Stimulated activated CD4-positive, alpha-beta T cell treated with anti-CD3 and anti-CD28 coated beads, Interleukin-1b, Interleukin-23, amount 100 ng/mL, for 24 hours (primary cell): ENCODE measurements at places on chromosomes 16 and 17.

GRCh38 chr16:85270374-85270773 is 158.1 kb upstream of the CIBAR2 start:
- DNase-seq, result no peak

GRCh38 chr16:86794216-86794864 is 216.0 kb downstream of the FOXL1 start:
- DNase-seq, result no peak

DNA sequence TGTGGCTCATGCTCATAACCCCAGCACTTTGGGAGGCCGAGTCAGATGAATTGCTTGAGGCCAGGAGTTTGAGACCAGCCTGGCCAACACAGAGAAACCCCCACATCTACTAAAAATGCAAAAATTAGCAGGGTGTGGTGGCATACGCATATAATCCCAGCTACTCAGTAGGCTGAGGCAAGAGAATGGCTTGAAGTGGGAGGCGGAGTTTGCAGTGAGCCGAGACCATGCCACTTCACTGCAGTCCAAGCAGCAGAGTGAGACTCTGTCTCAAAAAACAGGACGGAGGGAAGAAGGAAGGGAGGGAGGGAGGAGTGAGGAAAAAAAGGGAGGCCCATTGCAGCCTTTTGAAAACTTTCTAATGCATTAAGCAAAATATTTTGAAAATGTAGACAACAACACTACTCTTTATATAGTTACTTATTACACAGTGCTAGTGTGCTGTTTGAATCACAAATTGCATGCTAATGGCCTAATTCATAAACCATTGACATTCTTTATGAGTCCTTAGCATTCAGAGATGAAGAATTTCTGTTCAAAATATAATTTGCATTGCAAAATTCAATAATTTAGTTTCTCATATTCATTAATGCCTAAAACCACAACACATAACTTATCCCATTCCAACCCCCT is 59.4 kb downstream of the TMEM114 start:
- DNase-seq, result no peak

DNA sequence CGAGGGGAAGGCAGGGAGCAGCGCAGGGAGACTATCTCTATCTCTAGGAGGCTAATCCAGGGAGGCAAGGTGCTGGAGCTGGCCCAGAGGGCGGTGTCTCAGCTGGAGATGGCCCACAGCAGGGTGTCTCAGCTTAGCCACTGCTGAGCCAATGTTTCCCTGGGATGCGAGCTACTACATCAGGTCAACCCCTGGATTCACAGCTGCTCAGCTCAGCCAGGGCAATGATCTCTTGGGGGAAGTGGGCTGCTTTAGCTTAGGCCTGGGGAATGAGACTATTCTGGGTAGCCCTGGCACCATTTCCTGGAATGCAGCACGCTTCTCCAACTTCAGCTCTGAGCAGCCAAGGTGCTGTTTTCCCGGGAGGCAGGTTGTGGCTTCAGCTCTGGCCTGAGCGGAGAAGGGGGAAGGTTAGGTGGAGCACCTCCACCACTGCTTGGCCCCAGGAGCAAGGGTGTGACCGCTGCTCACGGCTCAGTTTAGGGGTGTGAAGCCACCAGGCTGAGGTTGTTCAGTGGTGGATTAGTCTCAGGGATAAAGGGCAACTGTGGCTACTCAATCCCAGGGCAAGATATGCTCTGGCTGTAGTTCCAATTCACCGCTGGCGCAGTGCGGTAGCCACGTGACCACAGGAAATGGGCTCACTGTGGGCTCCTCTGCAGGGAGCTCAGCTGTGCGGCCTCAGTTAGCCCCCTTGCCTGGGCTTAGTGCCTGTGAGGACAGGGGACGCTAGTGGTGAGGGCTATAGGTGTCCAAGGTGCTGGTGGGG is 5.2 kb upstream of the PRSS21 start:
- DNase-seq, result no peak

- no peak for DNase-seq
Observed at GRCh38 chr16:88616320-88616719, 22.1 kb upstream of the IL17C start.

GRCh38 chr16:85782451-85782850 is 16.9 kb downstream of the EMC8 start:
- DNase-seq, result no peak

DNA sequence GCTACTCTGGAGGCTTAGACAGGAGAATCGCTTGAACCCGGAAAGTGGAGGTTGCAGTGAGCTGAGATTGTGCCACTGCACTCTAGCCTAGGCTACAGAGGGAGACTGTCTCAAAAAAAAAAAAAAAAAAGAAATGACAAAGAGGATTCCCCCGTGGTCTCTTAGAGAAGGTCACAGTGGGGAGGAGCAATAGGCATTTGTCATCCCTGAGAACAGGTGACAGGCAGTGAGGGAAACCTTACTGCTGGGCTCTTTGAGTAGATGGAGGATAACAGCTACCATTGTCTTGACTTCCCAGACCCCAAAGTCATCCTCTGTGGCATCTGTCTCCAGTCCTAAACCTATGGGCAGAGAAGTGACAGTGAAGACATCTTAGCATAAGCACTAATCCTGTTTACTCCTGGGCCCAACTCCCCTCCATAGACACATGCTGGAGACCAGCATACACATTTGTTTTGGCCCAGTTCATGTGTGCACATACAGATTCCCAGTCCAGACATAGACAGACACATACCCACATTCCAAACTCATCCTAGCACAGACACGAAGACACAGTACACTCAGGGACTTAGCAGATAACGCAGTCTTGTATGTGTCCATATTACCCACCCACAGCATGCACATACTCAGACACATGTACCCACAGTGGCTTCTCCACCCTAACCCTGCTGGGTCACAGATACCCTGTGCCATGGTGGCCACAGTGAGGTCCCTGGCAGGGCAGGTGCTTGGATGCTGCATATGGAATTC is 2.7 kb downstream of the ESRP2 start:
- no peak for DNase-seq

- DNase-seq, result no peak
Observed at GRCh38 chr16:48950184-48950583, 331.5 kb downstream of the CBLN1 start.

DNA sequence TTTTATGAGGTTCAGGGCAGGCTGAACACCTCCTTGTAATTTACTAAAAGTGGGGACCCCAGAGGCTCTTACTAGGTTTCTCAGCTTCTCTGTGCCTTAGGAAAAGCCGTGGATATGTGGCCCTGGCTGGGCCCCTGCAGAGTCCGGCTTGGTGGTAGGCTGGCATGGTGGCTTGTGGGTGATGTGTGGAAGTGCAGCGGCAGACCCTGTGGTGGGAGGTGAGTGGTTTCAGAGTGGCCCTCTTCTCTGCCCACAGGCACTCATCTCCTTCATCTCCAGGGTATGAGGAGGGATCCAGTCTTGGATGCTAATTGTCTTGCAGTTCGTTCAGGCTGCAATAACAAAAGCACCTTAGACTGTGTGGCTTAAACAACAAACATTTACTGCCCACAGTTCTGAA is 58.9 kb downstream of the ASIC2 start:
- DNase-seq, result no peak

GRCh38 chr16:29790949-29791844 is 646 bp downstream of the KIF22 start:
- no peak for DNase-seq

- no peak for DNase-seq
Observed at GRCh38 chr17:70158180-70158579, 11.2 kb upstream of the KCNJ2 start.

DNA sequence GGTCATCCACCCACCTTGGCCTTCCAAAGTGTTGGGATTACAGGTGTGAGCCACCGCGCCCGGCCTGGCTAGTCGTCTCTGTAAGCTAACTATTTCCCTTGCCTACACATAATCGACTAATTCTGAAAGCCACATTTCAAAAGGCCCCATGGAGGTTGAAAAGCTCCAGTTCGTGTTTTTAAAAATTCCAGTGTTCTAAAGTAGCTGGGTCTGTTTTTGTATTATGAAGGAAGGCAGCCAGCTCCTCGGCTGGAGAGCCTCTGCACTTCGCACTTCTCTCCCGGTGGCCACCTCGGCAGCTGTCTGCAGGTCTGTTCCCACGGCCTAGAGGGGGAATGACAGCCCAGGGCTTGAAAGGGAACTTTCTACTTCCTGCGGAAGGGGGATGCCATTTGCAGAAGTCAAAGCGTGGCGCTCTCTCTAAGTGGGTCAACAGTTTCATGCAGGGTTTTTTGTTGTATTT is 16.9 kb downstream of the HASPIN start:
- DNase-seq, result no peak

DNA sequence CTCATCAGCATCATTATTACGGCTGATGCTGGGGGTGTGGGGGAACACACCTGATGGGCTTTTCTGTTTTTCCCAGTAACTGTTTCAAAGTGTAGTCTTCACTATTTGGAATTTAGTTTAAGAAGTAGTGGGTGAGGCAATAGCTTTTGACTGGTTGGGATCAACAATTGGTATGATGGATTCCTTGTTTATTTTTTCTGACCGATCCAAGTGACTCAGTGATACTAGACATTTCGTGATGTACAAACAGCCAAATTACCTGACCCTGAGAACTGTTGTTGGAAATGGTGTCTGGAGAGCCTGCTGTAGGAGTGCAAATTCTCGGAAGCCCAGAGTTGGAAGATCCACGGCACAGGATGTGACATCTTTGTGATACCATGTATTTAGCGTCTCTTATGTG is 204.2 kb downstream of the PRKCA start:
- DNase-seq, result no peak

DNA sequence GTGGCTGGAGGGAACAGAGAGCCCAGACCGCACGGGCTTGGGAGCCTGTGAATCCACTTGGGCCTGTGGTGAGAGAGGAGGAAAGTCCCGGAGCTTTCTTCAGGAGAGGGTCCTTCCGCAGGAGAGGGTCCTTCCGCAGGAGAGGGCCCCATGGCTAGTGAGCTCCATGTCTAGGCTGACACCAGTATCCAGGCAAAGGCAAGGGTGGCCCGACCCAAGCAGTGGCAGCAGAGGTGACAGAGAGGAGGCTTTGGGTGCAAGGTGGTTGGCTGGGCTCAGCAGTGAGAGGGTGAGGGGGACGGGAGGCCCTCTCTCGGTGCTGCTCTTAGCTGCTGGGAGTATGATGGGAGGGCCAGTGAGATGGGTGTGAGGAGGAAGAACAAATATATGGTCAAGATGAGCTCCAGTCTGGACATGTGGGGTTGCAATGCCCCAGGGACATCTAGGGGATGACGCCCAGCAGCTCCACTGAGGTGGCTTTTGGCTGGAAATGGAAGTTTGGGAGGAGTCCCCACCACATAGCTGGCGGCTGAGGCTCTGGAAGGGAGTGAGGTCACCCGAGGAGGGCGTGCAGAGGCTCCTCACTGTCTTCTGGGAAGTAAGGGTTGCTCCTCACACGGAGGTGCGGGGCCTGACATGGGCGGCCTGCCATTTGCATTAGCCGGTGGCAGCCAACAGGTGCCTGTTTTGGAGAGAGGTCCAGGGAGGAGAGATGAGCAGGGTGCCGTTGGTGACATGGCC is 2.3 kb upstream of the HSD3B7 start:
- DNase-seq, result no peak

- DNase-seq, result no peak
Observed at GRCh38 chr17:79627766-79628690, 17.2 kb upstream of the RBFOX3 start.

GRCh38 chr17:9700754-9701476 is 55.6 kb downstream of the USP43 start:
- DNase-seq, result no peak

DNA sequence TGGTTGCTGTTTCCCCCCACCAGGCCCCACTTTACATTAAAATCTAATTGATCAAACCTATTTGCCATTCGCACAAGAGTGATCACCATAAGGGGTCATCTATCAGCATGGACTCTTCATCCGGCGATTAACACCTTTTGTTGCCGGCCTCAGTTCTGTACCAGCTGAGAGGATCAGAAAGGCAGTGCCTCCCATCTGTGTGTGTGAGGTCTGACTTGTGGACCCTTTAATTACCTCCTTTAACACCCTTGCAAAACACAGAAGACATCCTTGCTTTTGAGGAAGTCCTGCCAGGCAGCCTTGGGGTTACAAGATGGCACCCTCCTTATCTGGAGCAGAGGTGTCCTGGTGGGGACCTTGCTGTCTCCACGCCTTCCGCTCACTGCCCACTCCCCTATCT is 77.2 kb upstream of the IRX3 start:
- no peak for DNase-seq

DNA sequence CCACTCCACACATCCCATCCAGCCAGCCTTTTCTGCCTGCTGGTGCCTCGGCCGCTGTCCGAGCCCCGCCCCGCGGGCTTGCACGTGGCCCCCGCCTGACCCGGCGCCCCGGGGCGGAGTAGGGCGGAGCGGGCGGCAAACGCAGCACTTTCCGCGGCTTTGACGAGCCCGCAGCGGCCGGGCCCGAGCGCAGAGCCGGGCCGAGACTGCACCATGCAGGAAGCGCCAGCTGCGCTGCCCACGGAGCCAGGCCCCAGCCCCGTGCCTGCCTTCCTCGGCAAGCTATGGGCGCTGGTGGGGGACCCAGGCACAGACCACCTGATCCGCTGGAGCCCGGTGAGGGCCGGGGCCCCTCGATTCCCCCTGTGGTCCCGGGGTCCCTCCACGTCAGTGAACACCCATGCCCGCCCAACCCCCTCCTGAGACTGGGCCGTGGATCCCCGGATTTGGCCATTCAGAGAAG is at the start of gene HSF4:
TSS of gene HSF4 (plus strand) at position 147 of the 463 bp plus-strand sequence. CDS start at position 214, 67 bp downstream.
- no peak for DNase-seq

DNA sequence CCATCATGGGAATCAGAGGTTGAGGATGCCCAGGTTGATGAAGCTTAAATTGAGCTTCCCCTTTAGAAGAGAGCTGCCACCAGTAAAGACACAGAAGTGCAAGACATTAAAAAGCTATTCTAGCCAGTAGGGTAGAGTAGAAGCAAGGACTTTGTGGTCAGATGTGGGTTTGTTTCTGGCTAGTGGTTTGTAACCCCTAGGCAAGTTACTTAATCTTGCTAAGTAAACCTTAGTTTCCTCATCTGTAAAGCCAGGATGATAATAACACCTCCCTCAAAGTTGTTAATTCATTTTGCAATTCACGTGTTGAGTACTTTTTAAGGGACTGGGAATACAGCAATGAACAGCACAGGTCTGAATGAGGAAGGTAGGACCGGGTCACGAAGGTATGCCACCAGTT is 3.6 kb downstream of the SNTB2 start:
- no peak for DNase-seq

DNA sequence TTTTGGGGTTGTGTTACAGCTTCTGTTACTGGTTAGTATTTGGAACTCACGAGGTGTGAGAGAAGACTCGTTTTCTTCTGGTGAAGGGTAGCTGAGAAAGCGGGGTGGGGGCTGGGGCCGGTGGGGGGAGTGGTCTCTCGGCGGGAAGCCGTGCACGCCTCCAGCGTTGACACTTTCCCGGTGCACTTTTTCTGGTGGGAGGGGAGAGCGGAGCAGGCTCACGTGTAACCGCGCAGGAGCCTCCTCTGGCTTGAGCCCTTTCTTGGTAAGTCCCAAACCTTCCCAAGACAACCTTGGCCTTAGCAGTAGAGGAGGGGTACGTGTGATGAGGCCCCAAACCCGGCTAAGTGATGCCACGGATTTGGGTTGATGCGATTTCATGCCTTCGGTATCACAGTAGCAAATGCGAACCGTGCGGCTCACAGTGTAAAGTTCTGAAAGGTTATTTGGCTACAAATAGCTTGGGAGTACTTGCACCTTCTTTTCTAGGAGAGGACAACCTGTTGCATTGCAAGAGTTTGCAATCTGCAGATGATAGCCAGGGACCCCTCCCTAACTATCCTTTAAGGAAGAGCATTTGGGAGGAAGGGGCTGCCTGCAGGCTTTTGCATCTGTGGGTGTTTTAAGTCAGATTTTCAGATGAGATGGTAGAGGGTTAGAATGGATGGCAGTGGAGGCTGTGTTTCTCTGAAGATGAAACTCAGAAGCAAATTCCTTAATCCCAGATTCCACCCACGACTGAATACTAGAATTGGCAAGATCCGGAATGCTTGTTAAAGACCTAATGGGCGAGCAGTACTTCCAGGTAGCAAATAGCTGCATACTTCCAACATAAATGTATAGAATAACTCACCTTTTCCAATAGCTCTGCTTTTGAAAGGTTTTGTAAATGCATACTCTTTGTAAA is 1.5 kb downstream of the HLF start:
- DNase-seq, result no peak
